ENCODE measurements at places on chromosomes 7 and 10.

GRCh38 chr10:14349081-14349480 lies 18.4 kb upstream of the FRMD4A start:
- no peak for DNase-seq

DNA sequence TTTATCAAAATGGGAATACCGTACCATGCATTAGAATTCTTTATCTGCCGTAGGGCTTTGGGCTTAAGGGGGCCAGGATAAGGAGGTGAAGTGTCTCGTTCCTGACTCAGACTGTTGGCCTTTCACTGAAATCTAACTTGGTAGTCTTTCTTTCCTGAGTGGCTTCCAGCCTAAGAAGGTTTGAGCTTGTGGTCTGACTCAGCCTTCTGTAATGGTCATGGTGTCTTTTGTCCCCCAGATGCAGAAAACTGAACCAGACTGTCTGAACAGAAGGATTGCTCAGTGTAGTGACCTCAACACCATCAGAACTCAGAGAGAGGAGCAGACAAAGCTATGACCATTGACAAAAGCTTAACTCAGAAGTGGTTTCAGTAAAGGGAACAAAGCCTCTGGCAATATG lies 39.5 kb downstream of the WNT2 start:
- DNase-seq, result no peak

GRCh38 chr7:125032943-125033342 lies 103.3 kb upstream of the POT1 start:
- DNase-seq, result no peak

DNA sequence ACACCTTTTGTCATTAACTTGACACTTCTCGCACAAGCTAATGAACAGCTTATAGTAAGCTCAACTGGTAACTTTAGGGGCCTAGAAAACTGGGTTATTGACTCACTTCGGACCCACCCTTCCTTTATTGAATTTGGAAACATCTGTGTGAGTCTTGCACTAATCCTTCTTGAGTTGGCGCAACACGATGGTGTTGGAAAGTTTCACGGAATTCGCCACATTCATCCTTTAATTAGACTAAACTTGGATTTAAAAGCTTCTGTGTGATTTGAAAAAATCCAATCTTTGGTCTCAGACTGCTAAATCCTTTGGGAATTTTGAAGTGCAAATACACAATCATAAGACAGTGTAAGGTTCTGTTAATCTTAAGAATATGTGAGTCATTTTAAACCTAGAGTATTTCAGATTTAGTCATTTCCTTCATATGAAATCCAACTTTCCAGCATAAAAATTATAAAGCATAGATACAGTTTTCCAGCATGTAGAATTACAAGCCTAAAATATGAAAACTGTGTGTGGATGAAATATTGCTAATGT lies 15.1 kb downstream of the FZD8 start:
- no peak for DNase-seq

DNA sequence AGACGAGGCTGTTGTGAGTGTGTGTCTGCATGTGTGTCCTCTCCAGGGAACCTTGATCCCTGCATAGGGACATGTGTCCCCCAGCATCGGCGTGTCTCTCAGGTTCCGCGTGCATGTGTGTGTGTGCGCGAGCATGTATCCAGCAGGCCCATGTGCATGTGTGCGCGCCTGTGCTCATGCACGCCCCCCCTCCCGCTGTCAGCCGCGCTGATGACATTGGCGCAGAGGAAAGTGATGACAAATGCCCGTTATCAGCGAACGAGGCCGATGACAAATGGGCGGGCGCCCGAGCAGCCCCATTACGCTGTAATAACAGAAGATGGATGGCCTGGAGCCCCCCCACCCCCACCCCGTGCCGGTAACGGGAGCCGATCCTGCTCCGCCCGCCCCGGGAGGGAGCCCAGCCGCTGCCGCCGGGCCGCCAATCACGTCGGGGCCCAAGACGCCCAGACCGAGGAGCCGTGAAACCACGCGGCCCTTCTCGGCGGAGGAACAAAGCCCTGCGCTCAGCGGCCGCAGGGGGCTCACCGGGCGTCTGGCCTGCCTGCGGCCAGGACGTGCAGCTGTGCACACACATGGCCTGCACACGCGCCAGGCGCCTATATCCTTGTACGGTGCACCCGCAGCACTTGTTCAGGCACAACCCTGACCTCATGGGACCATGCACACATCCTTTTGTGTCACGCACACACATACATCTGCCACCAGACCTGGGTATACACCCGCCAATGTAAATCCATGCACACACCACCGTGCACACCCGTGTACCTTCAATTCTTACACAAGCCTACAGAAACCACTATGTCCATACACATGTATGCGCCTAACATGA lies 21.5 kb downstream of the POLL start:
- DNase-seq, result no peak

Measured in CD4-positive, alpha-beta T cell treated with Interleukin-6 at 100 ng/mL for 8 hours (primary cell).